Stimulated activated CD4-positive, alpha-beta T cell treated with anti-CD3 and anti-CD28 coated beads, Interleukin-12 subunit alpha, Interleukin-12 subunit beta, amount 100 ng/mL, for 48 hours (primary cell): ENCODE measurements at places on chromosomes 2 and 18.

GRCh38 chr2:73982140-73982617 lies 2.5 kb upstream of the TET3 start:
- no peak for DNase-seq

GRCh38 chr2:179592167-179592936 lies 269.1 kb downstream of the ZNF385B start:
- no peak for DNase-seq

GRCh38 chr18:2281523-2282199 lies 289.6 kb downstream of the METTL4 start:
- no peak for DNase-seq

GRCh38 chr2:168594778-168595177 lies 138.7 kb downstream of the CERS6 start:
- DNase-seq = no peak

DNA sequence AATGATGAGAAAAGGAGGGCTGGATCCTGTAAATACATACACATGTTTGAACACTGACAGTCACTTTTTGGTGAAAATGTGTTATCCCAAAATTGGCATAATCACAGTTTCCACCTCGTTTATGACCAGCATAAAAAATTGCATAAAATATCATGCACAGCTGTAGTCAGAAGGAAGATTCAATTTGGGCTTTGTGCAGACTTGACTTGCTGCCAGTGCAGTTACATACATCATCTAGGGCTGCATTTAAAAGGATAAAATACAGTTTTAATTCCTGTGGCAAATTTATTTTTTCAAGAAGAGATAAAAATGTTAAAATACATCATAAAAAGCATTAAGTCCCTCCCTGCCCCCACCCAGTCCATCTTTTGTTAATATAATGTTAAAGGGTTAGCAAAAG lies 103.8 kb downstream of the VWC2L start:
- no peak for DNase-seq

DNA sequence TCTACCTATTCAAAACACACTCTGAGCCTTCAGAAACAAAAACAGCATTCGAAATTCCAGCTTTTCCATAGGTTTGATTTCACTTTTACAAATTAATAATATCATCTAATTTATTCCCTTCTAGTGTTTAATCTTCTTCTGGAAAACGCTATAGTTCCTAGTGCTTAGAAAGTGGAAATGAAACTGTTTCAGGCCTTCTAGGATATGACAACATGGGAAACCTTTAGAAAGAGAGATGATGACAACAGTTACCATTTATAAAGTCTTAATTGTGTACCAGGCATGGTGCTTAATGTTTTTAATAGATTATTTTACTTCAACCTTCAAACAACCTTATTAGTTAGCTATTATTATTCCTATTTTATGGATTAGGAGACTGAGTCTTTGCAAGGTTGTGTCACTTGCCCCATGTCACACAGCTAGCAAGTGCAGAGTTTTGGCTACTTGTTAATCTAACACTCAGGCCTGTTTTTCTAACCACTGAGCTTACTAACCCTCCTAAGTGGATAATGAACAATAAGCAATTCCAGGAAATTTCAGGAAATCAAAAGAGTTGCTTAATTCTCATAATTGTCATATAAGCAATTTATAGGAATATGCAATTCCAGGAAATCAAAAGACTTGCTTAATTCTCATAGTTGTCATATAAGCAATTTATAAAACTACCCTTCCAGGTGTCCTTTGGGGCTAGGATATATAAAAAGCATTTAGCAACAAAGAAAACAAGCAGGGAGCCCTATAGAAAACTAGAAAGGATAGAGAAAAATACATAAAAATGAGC lies 206.0 kb downstream of the ZNF521 start:
- DNase-seq = no peak

GRCh38 chr2:103814016-103814415 lies 1039.9 kb upstream of the POU3F3 start:
- no peak for DNase-seq

- peak; percentile 35 for DNase-seq
Measured at GRCh38 chr2:33321236-33321771, 155.1 kb upstream of the RASGRP3 start.

DNA sequence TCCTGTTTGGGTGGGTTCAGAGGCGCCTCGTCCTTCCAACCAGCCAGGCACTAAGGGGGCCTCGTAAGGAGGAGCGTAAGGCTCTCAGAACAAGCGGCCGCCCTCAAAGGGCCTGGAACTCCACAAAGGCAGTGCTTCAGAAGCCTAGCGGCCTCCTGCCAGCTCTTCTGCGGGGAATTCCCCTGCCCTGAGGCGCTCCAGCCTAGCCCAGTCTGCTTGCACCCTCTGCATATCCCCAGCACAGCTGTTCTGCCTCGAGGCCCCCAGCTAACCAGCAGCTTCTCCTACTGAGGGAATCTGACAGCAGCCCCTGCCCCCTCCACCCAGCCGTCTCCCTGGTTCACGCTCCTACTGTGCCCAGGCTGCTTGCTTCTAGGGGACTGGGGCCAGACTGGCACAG lies 265.9 kb downstream of the TFCP2L1 start:
- DNase-seq = no peak

GRCh38 chr2:178527592-178527991 lies 47.3 kb downstream of the PLEKHA3 start:
- DNase-seq = no peak

DNA sequence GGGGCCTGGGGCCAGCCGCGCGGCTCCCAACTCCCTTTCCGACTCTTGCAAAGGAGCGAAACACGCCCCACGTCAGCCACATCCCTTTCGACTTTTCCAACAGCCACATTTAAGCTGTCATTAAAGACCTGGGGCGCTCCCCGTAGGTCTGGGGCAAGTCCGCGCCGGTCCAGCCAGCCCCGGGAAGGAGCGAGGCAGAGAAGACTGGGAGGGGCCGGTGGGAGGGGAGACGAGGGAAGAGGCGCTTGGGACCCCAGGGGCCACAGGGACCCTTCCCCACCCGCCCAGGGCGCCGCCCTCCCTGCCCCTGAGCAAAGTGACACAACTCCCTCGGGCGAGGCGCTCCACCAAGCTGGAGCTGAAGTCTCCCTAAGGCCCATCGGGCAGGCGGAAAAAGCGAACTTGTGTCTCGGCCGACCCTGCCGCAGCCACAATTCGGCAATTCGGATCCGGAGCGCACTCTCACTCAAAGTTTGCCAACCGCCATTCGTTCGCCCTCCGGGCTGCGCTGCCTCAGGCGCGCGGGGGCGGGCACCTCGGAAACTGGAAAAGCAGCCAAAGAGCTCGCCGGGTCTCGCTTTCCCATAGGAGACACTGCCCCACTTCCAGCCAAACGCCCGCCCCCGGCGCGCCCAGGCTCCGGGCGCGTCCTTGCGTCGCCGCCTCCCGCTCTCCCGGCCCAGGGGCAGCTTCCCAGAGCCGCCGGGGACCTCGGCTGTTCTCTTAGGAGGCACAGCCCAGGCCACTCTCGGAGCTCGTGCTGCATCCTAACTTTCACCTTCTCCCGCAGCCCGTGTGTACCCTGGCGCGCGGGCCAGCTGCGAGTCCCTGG lies 1.1 kb upstream of the KCTD1 start:
- no peak for DNase-seq

GRCh38 chr18:13809531-13810255 lies 14.3 kb upstream of the MC5R start:
- DNase-seq = no peak

DNA sequence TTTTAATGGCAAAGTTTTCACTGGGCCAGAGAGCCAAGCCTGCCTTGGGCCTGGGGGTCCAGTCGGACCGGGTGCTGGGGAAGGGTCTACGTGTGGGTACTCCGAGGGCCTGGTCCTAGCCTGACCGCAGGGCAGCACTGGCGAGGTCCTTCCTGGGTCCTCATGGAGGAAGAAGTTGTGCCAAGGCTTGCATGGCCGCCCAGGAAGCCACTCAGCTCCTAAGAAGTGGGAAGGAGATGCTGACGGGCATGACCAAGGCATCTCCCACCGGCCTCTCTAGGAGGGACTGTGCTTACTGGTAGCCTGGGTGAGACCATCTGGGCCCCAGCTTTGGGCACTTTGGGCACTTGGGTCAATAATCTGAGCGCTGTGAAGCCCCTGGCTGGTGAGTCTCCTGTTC lies 22.6 kb downstream of the CIB4 start:
- no peak for DNase-seq

GRCh38 chr2:63712748-63713147 lies 124.0 kb downstream of the MDH1 start:
- DNase-seq = no peak

DNA sequence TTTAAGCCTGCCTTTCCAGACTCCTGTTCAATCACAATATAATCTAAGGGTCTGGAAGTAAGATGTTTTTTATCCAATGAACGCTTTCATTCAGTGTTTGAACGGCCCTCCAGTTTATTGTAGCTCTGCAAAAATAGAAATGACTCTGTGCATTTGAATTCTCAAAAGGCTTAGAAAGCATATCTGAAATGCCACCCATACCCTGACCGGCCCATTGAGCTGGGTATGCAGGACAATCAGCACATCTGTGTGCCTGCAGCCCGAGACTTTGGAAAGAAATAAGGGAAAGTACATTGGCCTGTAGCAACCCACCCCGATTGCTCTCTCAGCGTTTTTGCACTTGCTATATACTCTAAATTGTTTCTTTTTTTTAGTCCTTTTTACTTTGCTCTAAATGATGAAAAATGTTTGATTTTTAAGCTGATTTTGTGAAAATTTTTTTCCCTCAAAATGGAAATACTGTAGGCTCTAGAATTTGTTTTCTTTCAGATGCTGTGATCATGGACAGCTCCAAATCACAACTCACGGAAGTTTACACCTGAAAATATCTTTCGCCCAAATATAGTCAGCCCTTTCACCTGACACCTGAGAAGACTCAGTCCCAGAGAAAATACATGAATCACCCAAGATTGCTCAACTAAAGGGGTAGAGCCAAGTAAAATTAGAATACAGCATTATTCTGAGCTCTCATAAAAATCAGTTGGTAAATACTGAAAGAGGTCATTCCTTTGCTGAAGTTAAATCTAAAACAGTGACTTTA lies 194.5 kb upstream of the SIX3 start:
- no peak for DNase-seq

DNA sequence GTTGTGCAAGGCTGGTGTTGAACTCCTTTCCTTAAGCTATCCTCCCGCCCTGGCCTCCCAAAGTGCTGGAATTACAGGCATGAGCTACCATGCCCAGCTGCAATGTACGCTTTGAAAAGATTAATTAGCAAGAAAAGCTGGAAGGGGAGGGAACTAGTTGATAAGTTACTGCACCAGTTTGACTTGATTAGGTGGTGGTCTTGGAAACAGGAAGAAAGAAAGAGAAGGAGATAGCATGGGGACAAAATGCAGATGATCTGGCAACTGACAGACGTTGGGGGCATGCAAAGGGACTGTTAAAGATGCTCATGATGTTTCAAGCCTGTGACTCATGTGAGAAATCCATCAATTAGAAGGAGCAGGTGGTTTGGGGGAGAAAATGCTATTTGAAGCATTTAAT lies 68.6 kb downstream of the PLEKHM3 start:
- DNase-seq = no peak

DNA sequence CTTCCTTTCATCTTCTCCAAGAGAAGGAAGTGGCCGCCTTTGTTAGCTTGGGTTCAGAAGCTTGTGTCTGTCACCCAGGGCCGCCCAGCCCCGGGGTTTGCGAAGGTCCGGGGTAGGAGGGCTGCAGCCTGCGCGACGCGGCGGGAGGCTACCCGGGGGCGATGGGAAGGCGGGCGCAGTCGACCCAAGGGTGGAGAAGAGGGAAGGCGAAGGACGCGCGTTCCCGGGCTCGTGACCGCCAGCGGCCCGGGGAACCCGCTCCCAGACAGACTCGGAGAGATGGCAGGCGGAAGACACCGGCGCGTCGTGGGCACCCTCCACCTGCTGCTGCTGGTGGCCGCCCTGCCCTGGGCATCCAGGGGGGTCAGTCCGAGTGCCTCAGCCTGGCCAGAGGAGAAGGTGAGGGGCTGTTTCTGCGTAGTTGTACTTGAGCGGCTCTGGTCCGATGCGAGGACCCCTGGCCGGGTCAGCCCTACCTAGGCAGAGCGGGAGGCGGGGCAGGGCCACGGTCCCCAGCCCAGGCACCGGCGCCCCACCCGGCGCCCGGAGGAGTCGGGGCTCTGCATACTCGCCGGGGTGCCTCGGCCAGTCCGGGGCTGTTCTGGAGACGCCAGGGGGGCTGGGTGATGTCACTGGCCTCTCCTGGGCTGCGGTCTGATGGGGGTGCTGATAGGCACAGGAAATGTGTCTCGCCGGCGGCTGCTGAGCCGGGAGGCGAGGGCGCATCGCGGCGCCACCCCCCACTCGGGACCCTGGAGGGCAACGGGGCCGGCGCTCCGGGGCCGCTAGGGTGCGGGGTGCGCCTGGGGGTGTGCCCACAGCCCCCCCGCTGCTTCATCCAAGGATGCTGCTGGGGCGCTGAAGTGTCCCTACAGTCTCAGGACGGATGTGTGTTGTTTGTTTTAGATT lies at the start of gene QPCT:
Gene QPCT, plus strand, starts transcription at position 178 of the 909 bp plus-strand sequence. Its CDS starts 102 bp downstream, at position 280.
- DNase-seq = no peak

- no peak for DNase-seq
Measured at GRCh38 chr2:211802666-211803065, 735.9 kb downstream of the ERBB4 start.

GRCh38 chr2:70696142-70696541 lies 71.9 kb downstream of the ADD2 start:
- no peak for DNase-seq

GRCh38 chr2:145729993-145730770 lies 1210.3 kb upstream of the ZEB2 start:
- DNase-seq = no peak

- no peak for DNase-seq
Measured at GRCh38 chr2:133266041-133266925, 302.0 kb downstream of the NCKAP5 start.

- no peak for DNase-seq
Measured at GRCh38 chr2:115443539-115444185, 1001.2 kb downstream of the DPP10 start.

GRCh38 chr2:43605079-43605655 lies 9.3 kb upstream of the THADA start:
- no peak for DNase-seq

- no peak for DNase-seq
Measured at GRCh38 chr2:10935953-10936942, 24.5 kb downstream of the KCNF1 start.

DNA sequence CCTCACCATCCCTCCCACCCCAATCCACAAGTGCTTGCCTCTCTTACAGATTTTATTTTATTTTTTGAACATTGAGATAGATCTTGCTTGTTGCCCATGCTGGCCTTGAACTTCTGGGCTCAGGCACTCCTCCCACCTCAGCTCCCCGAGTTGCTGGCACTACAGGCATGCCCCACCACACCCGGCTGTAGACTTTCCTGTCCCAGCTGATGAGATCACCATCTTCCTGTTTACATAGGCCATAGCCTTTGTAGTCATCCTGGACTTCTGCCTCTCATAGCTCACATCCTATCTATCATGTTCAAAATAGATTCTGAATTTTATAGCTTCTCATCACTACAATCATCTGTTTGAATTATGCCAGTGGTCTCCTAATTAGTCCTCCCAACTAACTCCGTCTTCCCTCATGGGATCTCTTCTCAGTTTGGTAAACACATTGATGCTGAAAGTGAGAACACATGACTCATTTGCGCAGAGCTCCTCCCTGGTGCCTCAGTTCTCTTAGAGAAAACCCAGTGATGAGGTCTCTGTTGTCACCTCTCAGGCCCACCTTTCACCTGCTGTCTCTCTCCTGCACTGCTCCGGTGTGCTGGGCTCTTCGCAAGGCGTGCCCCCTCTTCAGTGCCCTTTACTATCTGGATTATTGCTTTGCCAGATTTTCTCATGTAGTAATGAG lies 243.0 kb downstream of the ZNF407 start:
- no peak for DNase-seq

- no peak for DNase-seq
Measured at GRCh38 chr2:209633911-209634310, 137.7 kb upstream of the UNC80 start.

GRCh38 chr2:39534095-39534711 lies 97.1 kb upstream of the MAP4K3 start:
- DNase-seq = no peak
